Tibial nerve (tissue), 4 donors: ENCODE measurements at places on chromosomes 2 and 18.

- DNase-seq: no peak
Observed at GRCh38 chr18:9989481-9989880, 75.7 kb downstream of the VAPA start.

- DNase-seq: no peak
Observed at GRCh38 chr2:56337342-56337741, 153.6 kb downstream of the CCDC85A start.

- no peak for DNase-seq
Observed at GRCh38 chr2:231894566-231895380, 31.4 kb downstream of the NPPC start.

- DNase-seq: no peak
Observed at GRCh38 chr2:206915121-206915520, 24.2 kb upstream of the CPO start.

DNA sequence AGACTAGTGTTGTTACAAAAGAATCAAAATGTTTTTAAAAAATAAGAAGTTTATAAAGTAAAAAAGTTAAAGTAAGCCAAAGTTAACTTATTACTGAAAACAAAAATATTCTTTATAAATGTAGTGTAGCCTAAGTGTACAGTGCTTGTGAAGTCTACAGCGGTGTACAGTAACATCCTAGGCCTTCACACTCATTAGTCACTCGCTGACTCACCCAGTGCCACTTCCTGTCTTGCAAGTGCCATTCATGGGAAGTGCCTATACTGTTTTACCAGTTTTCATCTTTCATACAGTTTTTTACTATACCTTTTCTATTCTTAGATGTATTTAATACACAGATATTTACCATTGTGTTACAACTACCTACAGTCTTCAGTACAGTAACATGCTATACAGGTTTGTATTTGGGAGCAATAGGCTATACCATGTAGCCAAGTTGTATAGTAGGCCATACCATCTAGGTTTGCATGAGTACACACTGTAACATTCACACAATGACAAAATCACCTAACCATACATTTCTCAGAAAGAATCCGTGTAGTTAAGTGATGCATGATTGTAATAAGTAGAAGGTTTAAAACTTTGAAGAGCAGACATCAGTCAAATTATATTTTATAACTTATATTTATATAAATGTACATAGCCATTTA is 13.4 kb downstream of the SERPINB7 start:
- DNase-seq: no peak
